Stimulated activated CD8-positive, alpha-beta memory T cell treated with anti-CD3 and anti-CD28 coated beads, Interleukin-15, amount 100 ng/mL, for 1 hour (primary cell): ENCODE measurements at places on chromosomes 6 and 20.

DNA sequence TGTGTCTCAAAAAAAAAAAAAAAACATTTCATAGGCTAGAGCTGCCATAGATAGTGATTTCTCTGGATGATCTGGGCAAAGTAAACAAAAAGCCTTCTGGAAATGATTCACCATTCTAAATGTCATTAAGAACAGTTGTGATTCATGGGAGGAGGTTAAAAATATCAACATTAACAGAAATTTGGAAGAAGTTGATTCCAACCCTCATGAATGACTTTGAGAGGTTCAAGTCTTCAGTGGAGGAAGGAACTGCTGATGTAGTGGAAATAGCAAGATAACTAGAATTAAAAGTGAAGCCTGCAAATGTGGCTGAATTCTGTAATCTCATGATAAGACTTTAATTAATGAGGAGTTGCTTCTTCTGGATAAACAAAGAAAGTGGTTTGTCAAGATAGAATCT is 26.8 kb upstream of the MMP24 start:
- DNase-seq: no peak

DNA sequence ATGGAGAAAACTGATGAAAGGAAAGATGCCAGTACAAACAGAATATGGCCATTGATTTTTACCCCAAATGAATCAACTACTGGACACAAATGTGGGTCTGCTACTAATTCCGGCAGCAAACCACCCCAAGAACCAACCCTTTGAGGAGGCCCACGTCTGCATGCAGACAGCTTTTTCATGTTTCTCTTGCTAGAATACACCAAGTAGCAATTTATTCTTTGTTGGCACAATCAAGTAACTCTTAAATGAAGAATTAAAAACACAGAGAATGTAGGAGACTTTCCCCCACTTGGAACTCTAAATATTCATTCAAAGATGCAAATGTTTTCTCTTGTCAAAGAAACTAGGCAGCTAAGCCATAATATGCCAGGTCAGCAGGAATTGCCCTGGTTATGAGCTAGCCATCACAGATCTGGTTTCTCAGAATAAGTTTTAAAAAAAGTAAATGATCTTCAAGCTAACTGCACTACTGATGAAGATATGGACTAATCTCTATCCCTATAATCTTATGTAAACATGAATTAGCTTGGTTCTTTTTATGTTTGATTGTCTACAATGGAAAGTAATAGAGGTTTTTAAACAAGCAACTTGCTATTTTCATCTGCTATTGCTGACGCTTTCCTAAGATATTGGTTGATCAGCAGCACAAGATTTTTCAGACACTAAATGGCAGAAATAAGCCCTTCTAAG is 163.1 kb upstream of the THEMIS start:
- no peak for DNase-seq

DNA sequence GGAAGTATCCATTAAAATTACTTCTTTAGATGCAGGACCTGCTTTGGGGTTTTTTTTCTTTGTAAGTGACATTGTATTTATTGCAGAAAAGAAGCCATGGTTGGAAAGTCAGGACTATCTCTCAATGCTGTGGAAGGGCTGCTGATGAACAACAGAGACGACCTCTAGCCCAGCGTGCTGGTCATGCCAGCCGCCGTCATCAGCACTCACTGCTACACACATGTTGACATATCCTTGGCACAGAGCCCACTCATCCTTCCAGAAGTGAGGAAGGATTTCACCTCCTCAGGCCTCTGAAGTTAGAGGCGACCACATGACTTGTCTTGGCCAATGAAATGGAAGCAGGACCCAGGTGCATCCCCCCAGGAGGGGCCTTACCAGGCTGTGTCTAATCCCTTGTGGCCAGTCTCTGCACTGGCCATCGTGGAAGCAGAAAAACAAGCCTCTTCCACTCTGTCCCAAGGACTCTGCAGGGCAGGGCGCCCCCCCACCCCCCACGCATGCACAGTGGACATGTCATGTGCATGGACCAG is 343.5 kb downstream of the TAF4 start:
- no peak for DNase-seq

DNA sequence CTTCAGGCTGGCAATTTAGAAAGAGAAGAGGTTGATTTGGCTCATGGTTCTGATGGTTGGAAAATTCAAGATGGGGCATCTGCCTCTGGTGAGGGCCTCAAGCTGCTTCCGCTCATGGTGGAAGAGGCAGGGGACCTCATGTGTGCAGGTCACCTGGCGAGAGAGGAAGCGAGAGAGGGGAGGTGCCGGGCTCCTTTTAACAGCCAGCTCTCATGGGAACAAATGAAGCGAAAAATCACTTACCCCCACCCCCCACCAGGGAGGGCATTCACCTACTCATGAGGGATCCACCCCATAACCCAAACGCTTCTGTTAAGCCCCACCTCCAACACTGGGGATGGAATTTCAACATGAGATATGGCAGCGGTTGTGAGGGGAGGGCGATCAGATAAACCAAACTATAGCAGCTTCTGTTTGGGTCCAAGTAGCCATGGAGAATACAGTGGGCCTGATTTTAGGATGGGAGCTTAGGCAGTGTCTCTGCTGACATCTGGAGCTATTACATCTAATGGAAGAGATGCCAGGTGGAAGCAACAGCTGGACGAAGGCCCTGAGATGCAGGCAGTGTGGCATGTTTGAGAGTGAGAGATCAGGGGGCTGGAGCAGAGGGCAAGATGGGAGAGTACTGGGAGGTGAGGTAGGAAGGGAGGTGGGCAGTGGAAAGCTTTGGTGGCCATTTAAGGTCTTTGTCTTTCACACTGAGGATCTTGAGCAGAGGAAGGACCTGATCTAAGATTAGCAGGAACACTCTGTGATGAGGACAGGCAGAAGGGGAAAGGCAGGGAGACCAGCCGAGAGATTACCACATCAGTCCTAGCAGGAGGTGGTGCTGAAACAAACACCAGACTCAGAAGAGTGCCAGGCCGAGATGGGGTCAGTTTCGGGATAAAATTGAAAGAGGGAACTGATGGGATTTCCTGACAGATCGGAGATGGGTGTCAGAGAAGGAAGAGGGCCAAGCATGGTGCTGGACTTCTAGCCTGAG is 161.8 kb downstream of the NFATC2 start:
- DNase-seq: no peak

GRCh38 chr6:116451916-116452315 is 9.3 kb upstream of the CALHM6 start:
- DNase-seq: no peak

DNA sequence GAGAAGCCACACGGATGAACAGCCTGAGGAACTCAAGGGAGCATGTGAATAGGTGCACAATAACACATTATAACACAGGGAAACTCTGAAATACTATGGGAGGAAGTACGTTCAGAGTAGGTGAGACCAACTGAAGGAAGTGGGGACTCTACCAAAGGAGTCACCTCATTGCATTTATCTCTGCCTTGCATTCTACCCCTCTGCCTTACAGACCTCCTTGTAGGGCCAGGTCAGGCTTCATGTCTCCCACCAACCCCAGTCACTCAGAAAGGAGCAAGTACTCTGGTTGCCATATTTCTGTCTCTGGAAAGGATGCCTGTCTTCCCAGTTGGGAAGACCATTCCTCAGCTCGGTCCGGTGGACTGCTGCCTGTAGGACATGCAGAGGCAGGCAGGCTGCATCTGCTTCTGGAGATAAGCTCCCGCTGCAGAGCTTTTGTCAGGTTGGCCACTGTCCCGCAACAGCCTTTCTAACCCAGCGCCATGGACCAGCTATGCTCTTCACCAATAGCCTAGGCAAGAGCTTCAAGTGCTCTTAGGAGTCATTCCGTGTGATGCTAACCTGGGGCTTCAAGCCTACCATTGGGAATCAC is 51.6 kb upstream of the ASIP start:
- DNase-seq: no peak

GRCh38 chr6:21039926-21040325 is 505.7 kb downstream of the CDKAL1 start:
- DNase-seq: no peak

- DNase-seq: no peak
Measured at GRCh38 chr6:4549556-4550226, 226.5 kb upstream of the CDYL start.

DNA sequence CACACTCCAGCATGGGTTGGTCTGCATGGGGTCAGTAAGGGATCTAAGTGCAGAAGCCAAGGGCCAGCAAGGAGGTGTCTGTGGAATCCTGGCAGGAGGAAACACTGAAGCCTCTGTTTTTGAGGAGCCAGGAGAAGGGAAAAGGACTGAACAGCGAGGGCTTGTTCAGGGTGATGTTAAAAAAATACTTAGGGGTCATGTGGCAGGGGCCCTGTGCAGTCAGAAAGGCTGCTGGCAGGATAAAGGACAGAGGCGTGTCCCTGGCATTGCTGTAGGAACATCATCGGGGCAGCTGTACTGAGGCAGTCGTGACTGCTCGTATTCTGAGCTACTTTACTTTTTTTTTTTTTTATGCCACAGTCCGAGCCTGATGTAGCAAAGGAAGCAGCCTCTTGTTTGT is 127.1 kb upstream of the ZFP64 start:
- DNase-seq: no peak

DNA sequence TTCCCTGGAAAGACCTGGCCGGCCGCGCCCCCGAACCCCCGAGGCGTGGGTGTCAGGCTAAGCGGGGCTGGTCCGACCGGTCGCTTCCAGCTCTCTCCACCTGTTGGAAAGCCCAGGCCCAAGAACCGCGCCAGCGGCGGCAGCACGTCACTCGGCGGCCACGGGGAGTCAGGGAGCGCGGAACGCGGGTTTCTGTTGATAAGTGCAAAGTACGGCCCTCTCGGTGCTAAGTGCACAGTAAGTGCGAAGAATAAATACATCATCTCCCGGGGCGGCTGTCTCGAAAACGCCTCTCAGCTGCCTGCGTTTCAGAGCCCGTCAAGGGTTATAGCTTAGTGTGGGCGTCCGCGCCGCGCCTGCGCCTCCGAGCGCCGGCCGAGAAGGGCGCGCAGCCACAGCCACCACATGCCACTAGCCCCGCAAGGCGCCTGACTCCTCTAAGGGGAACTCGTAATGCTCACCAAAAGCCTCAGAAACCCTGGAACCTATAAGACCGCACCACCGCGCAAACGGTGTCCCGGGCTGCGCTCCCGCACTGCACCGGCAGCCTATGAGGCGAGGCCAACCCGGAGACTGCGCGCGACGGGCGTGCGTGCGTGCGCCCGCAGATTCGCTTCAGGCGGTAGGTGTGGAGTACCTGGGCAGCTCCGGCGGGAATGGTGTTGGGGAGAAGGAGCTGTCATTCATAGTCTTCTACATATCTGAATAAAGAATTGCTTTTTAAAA is 9.2 kb upstream of the TBX18 start:
- DNase-seq: no peak

DNA sequence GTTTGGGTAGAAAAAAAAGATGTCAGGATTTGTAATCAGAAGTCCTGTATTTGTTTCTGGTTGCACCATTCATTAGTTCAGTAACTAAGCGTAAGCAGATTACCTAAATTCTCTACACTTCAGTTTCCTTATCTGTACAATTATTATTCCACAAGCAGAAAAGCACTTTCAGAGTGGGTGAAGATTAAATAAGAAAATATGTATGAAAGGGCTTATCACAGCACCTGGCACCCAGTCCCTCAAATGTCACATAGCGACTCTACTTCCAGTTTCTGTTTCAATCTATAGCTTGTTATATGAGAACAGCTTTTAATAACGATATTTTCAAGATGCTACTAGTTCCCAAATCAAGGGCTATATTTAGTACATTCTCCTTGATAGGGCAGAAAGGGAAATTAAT is 31.4 kb downstream of the RGS17 start:
- no peak for DNase-seq

DNA sequence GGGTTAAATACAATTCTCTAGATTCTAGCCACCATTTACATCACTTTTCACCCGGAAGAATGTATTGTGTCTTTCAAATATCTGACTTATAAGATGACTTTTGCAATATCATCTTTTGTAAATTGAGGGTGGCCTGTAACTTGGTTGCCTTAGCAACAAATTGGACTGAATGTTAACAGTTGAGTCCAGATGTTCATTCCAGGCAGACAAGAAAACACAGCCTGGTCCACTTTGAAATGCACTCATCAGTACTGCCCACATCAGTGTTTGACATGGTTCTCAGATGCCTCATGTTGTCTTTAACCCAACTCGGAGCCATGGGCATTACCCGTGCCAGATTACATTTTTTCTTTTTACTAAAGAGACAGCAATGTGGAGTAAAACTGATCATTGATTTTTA is 781.6 kb upstream of the CHD6 start:
- no peak for DNase-seq

- DNase-seq: no peak
Measured at GRCh38 chr20:18388860-18389259, 78.0 kb downstream of the DZANK1 start.

GRCh38 chr6:12383448-12383847 is 93.3 kb downstream of the EDN1 start:
- no peak for DNase-seq

GRCh38 chr6:97524811-97525210 is 241.8 kb upstream of the MMS22L start:
- DNase-seq: no peak

DNA sequence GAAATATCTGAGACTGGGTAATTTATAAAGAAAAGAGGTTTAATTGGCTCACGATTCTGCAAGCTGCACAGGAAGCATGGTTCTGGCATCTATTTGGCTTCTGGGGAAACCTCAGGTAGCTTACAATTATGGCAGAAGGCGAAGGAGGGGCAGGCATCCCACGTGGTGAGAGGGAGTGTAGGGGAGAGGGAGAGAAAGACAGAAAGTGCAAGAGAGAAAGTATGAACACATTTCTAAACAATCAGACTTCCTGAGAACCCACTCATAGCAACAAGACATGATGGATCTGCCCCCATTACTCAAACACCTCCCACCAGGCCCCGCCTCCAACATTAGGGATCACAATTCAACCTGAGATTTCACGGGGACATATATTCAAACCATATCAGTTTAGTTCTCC is 107.4 kb downstream of the PERP start:
- DNase-seq: no peak

- no peak for DNase-seq
Measured at GRCh38 chr6:111057074-111057752, 30.1 kb upstream of the SLC16A10 start.
